ENCODE measurements at places on chromosomes 2 and 18. TPM values are rescaled to one million over a fixed set of nuclear protein-coding genes. Genes with fewer than 3 reads are reported as not detected.
A peak's percentile ranks its signal among the peaks of the same experiment; 100 is the strongest.

The FBXO41 gene
- total RNA-seq, result 0.51 TPM

The CHRNA1 gene
- not detected for total RNA-seq

The FOXI3 gene
- not detected for total RNA-seq

DNA sequence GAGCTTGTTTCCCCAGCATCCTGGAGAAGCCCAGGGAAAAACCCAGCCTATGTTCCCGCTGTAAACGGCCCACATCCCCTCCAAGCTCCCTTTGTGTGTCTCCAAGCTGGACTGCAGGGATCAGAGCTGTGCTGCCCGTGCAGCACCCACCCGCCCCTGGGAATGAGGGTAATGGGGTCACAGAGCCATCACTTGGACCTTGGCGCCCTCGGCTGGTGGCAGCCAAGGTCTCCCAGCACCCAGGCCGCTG is 670 bp upstream of the INPP5D start:
- H3K4me3 ChIP-seq, result no peak overlapping the region
- H3K36me3 ChIP-seq, result no peaks in the 10 kb centered on the region
- H3K27me3 ChIP-seq, result no peaks in the 10 kb centered on the region

- no peaks in the 10 kb centered on the region for H3K36me3 ChIP-seq
- H3K4me1 ChIP-seq, result no peaks in the 10 kb centered on the region
- no peaks in the 10 kb centered on the region for H3K27me3 ChIP-seq
Observed at GRCh38 chr2:162196638-162197037, 44.6 kb upstream of the GCG start.

GRCh38 chr2:46689993-46690392 is 210.6 kb downstream of the TMEM247 start:
- H3K36me3 ChIP-seq, result no peaks in the 10 kb centered on the region
- DNase-seq, result no peak
- no peaks in the 10 kb centered on the region for H3K4me1 ChIP-seq
- no peak overlapping the region for H3K4me3 ChIP-seq

GRCh38 chr2:5484868-5485267 is 207.3 kb upstream of the SOX11 start:
- H3K36me3 ChIP-seq, result no peaks in the 10 kb centered on the region
- H3K4me3 ChIP-seq, result no peak overlapping the region
- H3K4me1 ChIP-seq, result no peaks in the 10 kb centered on the region
- H3K27me3 ChIP-seq, result peaks cover 2% of the 10 kb centered on the region

- H3K27me3 ChIP-seq, result no peaks in the 10 kb centered on the region
- no peak overlapping the region for H3K4me3 ChIP-seq
- no peak for DNase-seq
- H3K27ac ChIP-seq, result no peak overlapping the region
- no peaks in the 10 kb centered on the region for H3K36me3 ChIP-seq
Observed at GRCh38 chr2:171146633-171147032, 14.1 kb downstream of the TLK1 start.

DNA sequence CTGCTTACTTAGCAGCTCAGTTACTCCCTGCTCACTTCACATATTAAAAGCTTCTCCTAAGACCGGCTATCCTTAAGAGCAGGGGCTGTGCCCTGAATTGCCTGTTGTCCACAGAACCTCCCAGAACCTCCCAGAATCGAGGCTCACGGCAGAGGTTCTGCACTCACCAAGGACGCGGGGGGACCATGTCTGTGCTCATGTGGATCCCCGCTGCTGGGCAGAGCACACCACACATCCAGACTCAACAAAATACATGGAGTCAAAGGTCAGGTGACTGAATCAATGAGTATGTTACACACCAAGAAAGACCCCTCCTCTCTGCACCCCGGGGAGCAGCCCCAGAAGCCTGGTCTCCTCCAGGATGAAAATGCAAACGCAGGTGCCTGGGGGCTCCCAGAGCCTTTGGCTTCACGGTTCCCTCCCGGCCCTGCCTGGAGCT is 149.0 kb downstream of the MBP start:
- no peak overlapping the region for H3K4me3 ChIP-seq
- no peaks in the 10 kb centered on the region for H3K27me3 ChIP-seq
- no peak overlapping the region for H3K27ac ChIP-seq
- no peak for DNase-seq
- peaks cover 21% of the 10 kb centered on the region for H3K4me1 ChIP-seq

DNA sequence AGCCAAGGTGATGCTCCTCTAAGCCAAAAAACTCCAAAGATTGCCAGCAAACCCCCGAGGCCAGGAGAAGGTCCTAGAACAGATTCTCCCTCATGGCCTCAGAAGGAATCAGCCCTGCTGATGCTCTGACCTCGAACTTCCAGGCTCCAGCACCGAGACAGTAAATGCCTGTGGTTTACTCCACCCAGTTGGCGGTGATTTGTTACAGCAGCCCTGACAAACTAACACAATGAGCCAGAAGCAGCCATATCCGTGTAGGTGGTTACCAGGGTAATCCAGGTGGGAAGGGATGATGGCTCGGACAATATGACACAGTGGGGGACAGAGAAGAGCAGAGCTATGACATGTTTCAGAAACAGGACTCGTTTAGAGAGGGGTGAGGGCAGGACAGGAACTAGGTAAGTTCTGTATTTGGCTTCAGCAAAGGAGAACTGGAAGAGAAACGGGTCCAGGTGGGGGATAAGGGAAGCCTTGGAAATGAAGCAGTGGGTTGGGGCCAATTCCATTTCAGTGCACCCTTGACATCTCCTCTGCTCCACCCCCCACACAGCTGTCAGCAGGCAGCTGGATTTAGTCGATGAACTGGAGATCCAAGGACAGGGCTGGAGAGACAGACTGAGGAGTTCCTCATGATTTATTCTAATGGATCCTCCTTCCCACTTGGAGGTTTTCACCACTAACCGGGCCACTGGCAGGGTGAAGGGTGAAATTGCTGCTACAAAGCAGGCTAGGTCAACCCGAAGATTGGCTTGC is 179.7 kb upstream of the SH3BP4 start:
- H3K27ac ChIP-seq, result no peak overlapping the region
- no peaks in the 10 kb centered on the region for H3K27me3 ChIP-seq
- H3K4me1 ChIP-seq, result peaks cover 28% of the 10 kb centered on the region

DNA sequence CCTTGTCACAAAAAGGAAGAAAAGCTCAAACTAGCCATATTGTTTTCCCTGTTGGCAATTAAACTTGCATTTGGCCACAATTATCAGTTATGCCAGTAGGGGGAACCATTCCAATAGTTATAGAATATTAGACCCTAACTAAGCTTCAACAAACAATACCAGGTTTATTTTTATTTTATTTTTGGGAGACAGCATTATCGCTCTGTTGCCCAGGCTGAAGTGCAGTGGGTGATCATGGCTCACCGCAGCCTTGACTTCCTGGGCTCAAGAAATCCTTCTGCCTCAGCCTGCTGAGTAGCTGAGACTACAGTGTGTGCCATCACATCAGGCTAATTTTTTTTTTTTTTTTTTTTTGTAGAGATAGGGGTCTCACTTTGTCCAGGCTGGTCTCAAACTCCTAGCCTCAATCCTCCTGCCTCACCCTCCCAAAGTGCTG is 102.1 kb downstream of the ATAD2B start:
- DNase-seq, result no peak
- H3K27me3 ChIP-seq, result no peaks in the 10 kb centered on the region
- H3K27ac ChIP-seq, result no peak overlapping the region
- peaks cover 2% of the 10 kb centered on the region for H3K36me3 ChIP-seq
- no peaks in the 10 kb centered on the region for H3K4me1 ChIP-seq

GRCh38 chr2:20139407-20140172 is 85.3 kb downstream of the SDC1 start:
- H3K27me3 ChIP-seq, result no peaks in the 10 kb centered on the region
- H3K4me1 ChIP-seq, result peaks cover 16% of the 10 kb centered on the region
- no peak for DNase-seq
- no peaks in the 10 kb centered on the region for H3K36me3 ChIP-seq
- no peak overlapping the region for H3K27ac ChIP-seq

DNA sequence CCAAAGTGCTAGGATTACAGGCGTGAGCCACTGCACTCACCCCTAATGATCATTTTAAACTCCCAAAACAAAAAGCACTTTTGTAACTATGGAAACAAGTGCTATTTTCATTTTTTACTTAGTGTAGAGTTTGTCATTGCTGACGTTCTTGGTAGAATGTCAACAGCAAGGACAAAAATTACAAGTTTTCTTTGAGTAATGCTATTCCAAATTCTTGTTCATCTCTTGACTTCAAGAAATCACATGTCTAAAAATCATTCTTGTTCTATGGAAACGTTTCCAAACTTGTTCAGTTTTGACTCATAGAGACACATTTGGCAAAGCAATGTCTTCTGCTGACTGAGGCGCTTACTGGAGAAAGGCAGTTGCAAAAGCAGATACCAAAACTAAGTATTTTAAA is 82.6 kb downstream of the MBP start:
- H3K4me1 ChIP-seq, result peaks cover 1% of the 10 kb centered on the region
- DNase-seq, result no peak
- H3K27me3 ChIP-seq, result no peaks in the 10 kb centered on the region
- H3K36me3 ChIP-seq, result peaks cover 7% of the 10 kb centered on the region
- H3K4me3 ChIP-seq, result no peak overlapping the region

GRCh38 chr18:56083523-56084287 is 495.7 kb upstream of the TCF4 start:
- H3K4me1 ChIP-seq, result no peaks in the 10 kb centered on the region
- DNase-seq, result no peak
- no peaks in the 10 kb centered on the region for H3K27me3 ChIP-seq
- H3K4me3 ChIP-seq, result no peak overlapping the region

DNA sequence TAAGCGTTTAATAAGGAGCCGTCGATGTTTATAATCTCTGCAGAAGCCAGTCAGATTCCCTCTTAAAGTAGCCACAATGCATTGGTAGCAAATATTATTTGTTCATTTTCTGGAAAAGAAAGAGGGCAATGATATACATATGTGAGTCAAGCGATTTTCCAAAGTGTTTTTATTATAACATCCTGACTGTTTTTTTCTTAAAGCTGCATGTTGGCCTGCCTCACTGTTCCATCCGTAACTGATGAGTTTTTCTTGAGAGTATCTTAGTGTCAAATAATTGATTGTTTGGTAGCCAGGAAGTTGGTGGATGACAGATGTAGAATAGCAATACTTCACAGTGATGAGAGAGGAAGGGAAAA is 3.7 kb downstream of the TSHZ1 start:
- no peak overlapping the region for H3K4me3 ChIP-seq
- H3K27ac ChIP-seq, result peak overlapping the region; percentile 69
- H3K4me1 ChIP-seq, result peaks cover 53% of the 10 kb centered on the region
- no peaks in the 10 kb centered on the region for H3K36me3 ChIP-seq
- no peak for DNase-seq

GRCh38 chr2:27885234-27885633 is 5.0 kb downstream of the RBKS start:
- peaks cover 10% of the 10 kb centered on the region for H3K4me1 ChIP-seq
- no peak for DNase-seq
- H3K27ac ChIP-seq, result no peak overlapping the region
- no peaks in the 10 kb centered on the region for H3K36me3 ChIP-seq
- no peaks in the 10 kb centered on the region for H3K27me3 ChIP-seq

DNA sequence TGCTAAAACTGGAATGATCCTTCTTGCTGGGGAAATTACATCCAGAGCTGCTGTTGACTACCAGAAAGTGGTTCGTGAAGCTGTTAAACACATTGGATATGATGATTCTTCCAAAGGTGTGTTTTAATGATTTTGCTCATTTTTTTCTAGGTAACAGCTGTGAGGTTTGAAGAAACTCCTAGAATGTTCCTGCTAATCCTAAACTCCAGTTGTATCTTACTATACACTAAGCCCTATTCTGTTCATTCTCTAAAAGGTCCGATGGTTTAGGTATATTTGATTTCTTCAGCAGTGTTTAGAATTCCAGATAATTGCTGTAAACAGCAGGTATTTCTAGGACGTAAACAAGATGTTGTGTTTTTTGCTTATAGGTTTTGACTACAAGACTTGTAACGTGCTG is 2.3 kb downstream of the MAT2A start:
- H3K4me3 ChIP-seq, result peak overlapping the region; percentile 97
- no peak overlapping the region for H3K27ac ChIP-seq
- no peaks in the 10 kb centered on the region for H3K36me3 ChIP-seq
- H3K27me3 ChIP-seq, result no peaks in the 10 kb centered on the region
- peaks cover 24% of the 10 kb centered on the region for H3K4me1 ChIP-seq

DNA sequence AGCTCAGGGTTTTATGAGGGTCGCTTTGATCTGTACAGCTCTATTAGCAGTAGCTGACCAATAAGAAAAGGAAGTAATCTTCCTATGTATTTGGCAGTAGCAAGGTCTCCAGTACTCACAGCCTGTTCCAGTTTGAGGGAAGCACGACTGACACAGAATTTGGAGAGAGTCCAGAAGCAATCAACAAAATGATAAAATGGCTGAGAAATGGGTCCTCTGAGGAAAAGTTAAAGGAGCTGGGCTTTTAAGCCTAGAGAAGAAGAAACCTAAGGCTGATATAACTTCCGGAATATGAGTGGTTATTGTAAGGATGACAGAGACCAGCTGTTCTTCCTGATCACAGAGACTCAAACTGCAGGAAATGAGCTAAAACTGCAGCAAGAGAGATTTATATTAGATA is 382.8 kb downstream of the GPD2 start:
- H3K27me3 ChIP-seq, result no peaks in the 10 kb centered on the region
- H3K36me3 ChIP-seq, result no peaks in the 10 kb centered on the region

DNA sequence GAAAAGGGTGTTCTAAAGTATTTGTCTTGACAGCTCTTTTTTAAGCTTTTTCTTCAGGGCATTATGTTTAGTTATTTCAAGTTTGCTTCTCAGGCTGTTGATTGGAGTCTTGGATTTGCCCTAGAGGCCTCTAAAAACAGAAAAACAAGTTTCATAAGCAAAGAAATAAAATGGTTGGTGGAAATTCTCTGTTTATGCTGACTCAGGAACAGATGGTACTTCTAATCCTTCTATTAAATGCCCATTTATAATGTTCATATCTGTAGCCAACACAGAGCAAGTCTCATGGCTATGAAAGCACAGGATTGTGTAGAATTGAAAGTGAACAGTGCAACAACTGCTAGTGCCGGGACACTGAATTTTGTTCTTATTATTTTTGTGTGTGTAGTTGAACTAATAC is 60.4 kb downstream of the KCNJ3 start:
- H3K4me1 ChIP-seq, result no peaks in the 10 kb centered on the region
- H3K27me3 ChIP-seq, result no peaks in the 10 kb centered on the region
- H3K27ac ChIP-seq, result no peak overlapping the region
- H3K4me3 ChIP-seq, result no peak overlapping the region

DNA sequence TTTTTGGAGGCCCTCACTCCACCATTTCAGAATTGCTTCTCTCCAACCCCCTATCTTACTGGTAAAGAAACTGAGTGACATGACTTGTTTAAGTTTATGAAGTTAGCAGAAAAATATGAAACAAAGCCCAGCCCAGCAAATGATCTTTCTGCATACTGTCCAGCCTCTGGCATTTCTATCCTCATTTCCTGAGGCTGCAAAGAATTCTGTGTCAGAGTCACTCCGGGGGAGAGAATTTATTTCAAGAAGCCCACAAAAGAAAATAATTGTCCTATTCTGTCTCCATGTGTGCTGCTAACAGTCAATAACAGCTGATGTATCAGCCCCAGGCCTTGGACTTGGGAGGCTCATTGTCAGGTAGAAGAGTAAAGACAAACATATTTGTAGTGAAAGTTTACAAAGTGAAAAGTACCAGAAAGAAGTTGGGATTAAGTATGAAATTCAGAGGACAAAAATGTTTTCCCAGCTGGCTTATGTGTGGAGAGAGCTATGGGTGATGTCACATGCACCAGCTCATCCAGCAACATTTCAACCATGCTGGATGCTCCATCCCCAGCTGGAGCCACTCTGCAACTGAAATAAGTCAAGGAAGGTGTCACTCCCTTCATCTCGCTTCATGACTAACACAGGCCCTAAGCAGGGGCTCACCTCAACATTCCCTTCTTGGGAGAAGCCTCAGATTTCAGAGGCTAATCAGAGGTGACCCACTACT is 42.3 kb downstream of the TRABD2A start:
- no peak overlapping the region for H3K27ac ChIP-seq
- H3K36me3 ChIP-seq, result no peaks in the 10 kb centered on the region
- no peaks in the 10 kb centered on the region for H3K4me1 ChIP-seq
- DNase-seq, result no peak
